ENCODE measurements at places on chromosomes 1 and 21.

GRCh38 chr1:40393173-40393572, 19.6 kb downstream of the SMAP2 start:
- no peak for DNase-seq

DNA sequence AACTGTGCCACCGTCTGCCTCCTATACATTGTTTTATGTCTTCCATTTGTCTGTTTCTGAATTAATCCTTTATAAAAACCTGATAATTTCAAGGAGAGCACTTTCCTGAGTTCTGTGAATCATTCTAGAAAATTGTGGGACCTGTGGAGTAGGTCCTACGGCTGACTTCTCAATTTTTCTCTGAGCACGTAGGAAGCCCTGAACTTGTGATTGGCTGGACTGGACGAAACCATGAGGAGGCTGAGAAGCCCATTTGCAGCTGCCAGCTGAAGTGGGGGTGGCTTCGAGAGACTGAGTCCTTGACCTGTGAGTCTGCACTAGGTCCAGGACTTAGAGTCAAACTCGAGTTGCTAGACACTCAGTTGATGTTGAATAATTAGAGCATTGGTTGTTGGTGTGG, 277.1 kb upstream of the NCAM2 start:
- DNase-seq: no peak

GRCh38 chr21:44934797-44935532, 4.9 kb upstream of the SLX9 start:
- DNase-seq: no peak

GRCh38 chr1:219277304-219278105, 103.8 kb downstream of the LYPLAL1 start:
- DNase-seq: no peak

GRCh38 chr1:154349121-154349520, 23.8 kb downstream of the ATP8B2 start:
- DNase-seq: no peak

- DNase-seq: no peak
These were observed 425.6 kb upstream of the VAMP3 start for GRCh38 chr1:7345516-7345915.

- no peak for DNase-seq
These were observed 141.8 kb downstream of the TTLL7 start for GRCh38 chr1:83857103-83857502.

GRCh38 chr1:163766257-163766918, 444.6 kb downstream of the NUF2 start:
- no peak for DNase-seq

DNA sequence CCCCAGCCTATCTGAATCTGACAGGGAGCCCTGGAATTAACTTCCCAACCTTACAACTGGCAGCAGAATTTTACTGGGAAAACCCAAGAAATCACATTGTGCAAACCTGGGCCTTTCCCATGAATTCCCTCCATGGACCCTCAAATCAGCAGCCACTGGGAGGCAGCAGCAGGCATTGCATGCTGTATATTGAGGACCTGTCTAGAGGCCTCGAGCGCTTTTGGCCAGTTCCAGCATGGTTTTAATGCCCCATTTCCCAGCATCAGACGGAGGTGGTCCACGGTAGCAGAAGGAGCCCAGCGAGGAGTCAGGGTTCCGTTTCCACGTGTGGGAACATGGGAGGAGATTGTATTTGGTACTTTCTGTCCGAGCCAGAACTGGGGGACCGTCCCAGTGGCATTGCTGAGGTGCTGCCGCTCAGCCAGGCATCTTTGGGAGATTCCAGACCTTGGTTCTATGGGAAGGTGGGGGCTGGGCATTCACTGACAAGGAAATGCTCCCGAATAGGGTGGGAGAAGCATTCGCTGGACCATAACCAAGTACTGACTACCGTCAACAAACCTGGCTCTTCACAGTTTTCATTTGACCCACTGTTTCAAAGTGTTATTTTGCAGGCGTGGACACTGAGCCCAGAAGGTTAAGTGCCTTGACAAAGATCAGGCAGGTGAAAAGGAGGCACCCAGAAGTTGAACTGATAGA, 15.9 kb downstream of the BMP8A start:
- DNase-seq: no peak

- no peak for DNase-seq
These were observed 366.1 kb upstream of the DAB1 start for GRCh38 chr1:57789936-57790335.

DNA sequence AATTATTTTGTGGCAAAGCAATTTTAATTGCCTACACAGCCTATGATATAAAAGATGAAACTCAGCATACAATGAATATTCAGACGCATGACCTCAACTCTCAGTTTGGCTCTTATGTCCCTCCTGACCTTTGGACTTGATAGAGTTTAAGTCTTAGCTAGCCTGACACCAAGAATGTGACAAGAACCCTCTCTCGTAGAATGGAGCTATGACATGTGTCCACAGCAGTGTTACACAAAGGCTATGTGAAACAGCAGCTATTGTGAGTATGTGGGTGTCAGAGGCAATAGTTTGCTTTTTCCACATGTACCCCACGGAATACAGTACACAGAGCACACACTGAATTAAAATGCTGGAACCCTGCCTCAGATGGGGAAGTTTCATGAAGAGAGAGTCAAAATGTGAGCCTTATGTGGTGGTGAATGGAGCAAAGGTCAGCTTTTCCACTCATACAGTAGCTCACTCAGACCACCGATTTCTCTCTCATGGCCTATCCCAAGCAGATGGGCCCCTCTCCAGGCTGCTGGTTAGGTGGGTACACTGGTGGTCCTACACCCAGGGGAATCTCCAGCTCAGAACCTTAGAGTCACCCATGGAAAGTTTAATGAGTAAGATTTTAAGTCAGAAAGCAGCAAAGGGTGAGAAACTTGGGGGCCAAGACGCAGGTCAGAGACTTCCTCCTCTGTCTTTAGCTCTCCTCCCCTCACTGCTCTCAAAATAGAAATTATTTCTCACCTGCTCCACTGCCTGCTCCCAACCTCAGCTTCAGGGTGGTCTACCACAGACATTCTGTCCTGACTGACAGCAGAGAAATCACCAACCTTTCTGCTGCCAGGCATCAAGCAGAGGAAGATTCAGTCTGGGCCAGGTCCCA, 10.1 kb upstream of the XCL2 start:
- DNase-seq: no peak

DNA sequence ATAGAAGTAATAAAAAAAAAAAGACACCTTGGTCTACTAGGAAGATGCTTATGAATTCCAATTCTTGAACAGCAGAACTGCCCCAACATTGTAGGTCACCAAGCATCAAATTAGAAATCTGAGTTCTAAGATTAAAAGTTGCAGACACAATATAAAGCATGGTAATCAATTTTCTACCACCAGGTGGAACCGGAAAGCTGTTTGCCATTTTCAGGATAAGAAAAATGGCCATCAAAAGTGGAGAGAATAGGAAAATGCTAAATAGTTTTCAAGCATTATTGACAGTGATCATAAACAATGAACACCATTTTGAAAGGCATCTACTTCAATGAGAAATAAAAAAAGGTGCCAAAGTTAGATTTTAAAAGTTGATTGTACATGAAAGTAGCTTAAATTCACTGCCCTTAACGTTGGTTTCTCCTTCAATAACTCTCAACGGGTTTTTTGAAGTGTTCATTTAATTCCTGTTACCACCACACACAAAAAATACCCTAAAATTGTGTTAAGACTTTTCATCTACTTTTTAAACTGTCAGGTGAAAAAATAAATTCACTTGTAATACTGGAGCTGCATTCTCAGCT, 252.9 kb downstream of the KCNT2 start:
- no peak for DNase-seq

DNA sequence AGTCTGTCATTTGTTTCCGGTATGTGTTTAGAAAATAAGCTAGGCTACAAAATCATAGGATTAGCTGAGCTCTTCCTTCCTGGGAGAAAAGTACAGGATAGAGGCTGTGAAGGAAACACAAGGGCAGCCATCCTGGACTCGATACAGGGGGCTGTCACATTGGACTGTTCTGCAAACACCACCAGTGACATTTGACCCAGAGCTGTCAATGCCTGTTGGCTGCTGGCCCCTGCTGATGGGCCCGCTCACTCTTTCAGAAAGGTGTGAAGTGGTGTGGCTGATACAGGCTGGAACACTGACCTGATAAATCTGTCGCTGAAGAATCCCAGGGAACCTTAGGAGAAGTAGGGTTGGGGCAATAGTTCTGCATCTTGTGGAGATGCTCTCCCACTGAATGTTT, 183.1 kb downstream of the RHOU start:
- no peak for DNase-seq

DNA sequence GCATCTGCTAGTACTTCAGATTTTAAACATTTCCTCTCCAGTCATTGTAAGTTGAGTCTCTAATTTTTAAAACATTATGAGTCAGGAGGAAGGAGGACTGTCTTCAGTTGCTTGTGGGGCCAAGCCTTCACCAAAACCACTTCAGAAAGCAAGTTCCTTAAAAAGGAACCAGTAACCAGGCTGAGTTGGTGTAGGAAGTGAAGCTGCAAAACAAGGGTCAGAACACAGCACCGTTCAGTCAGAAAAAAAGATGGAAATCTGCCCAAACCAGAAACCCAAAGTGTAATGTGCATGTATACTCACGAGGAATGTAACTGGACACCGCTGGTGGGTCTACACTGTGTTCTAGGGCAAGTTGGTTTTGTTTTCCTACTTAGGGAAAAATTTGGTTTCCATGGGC, 402.1 kb downstream of the SETD4 start:
- DNase-seq: no peak

GRCh38 chr1:202531472-202531811, 178.8 kb downstream of the SYT2 start:
- DNase-seq: no peak

GRCh38 chr1:67850151-67850551, 16.9 kb upstream of the GNG12 start:
- DNase-seq: no peak

GRCh38 chr1:19439464-19440171, 45.7 kb downstream of the CAPZB start:
- no peak for DNase-seq

- no peak for DNase-seq
These were observed 37.3 kb upstream of the HMGN1 start for GRCh38 chr21:39386194-39386593.

- no peak for DNase-seq
These were observed 28.3 kb downstream of the NUP133 start for GRCh38 chr1:229479660-229480399.

DNA sequence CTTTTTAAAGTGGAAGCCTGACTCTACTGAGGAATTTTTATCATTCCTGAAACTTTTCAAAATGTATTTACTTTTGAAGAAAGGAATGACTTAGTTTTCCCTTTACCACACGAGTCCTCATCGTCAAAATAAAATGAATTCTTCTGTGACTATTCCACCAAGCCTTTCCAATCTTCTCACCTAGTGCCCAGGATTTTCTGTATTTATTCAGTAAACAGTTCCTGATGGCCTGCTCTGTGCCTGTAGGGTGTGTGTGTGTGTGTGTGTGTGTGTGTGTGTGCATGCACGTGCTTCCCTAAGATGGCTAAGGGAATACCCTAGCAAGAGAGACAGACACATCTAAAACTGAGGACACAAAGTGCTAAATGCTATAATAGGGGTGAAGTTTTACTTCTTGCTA, 395.0 kb upstream of the USP24 start:
- DNase-seq: no peak

GRCh38 chr1:212207822-212208520, 77.2 kb upstream of the PPP2R5A start:
- DNase-seq: no peak

DNA sequence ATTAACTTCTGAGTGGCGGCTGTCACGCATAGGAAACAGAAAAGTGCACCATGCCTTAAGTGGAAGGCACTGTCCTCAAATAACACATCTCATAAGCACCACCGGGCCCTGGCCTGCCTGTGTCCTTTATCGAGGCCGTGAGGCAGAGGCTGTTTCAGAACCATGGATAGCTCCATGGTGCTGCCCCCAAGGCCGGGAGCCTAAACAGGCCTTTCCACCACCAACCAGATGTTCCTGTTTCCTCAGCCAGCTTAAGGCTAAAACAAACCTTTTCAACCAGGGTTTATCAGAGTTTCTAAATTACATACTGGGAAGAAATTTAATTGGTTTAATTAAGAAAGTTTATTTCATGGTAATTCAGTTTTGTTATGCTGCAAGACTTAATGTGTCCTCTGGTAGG, 114.4 kb downstream of the DMRTA2 start:
- no peak for DNase-seq

- DNase-seq: no peak
These were observed 12.3 kb downstream of the LDLRAP1 start for GRCh38 chr1:25555753-25556092.

- DNase-seq: no peak
These were observed 100.0 kb upstream of the SERTAD4 start for GRCh38 chr1:210132582-210132981.

DNA sequence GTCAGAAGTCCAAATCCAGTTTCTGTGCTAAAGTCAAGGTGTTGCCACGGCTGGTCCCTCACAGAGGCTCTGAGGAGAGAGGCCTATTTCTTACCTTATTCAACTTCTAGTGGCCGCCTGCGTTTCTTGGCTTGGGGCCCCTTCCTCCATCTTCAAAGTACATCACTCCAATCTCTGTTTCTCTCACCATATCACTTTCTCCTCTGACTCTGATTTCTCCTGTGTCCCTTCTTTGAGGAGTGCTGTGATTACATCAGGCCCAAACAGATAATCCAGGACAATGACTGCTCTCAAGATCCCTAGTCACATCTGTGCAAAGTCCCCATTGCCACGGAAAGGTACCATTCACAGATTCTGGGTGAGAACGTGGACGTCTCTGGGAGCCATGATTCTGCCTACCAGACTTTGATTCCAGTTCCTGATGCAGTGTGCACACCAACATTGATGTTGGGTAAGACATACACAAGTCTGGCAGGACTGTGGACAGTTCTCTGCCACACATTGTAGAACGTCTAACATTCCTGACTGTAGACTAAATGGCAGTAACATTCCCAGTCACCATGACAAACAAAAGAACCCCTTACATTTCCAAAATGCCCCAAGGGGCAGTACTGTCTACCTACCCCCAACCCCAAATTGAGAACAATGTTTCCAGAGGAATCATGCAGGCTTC, 43.0 kb upstream of the ITPKB start:
- DNase-seq: no peak

Data from stimulated activated CD8-positive, alpha-beta memory T cell treated with anti-CD3 and anti-CD28 coated beads, Interleukin-7, amount 100 ng/mL, for 1 hour (primary cell).